ENCODE measurements at places on chromosomes 11 and 22. TPM values are rescaled to one million over a fixed set of nuclear protein-coding genes. Genes with fewer than 3 reads are reported as not detected.

Gene MPZL3
- 0.36 TPM for total RNA-seq

Gene APOL4
- total RNA-seq, result not detected

Gene KRTAP5-11
- not detected for total RNA-seq

Gene PAMR1
- 0.25 TPM for total RNA-seq

Gene RFPL1
- total RNA-seq, result not detected

Gene RASL10A
- total RNA-seq, result 0.87 TPM

Gene LMO1
- 3.3 TPM for total RNA-seq

Gene CHCHD10
- total RNA-seq, result 177 TPM

Gene GP1BB
- total RNA-seq, result 1.5 TPM

Gene MGAT3
- total RNA-seq, result 0.43 TPM

Gene FDX1
- 16.3 TPM for total RNA-seq

Gene ZP1
- 0.22 TPM for total RNA-seq

Gene TNNT3
- not detected for total RNA-seq

Gene TFIP11
- 19.4 TPM for total RNA-seq

Gene PARVA
- 24.8 TPM for total RNA-seq

Gene OR2AG1
- total RNA-seq, result not detected

Gene PDE3B
- 1.8 TPM for total RNA-seq

Gene CRYBB3
- total RNA-seq, result not detected

Gene KDELR3
- 17.9 TPM for total RNA-seq

Gene INPP5J
- total RNA-seq, result 0.44 TPM

Gene THY1
- 18.8 TPM for total RNA-seq

Gene EFCAB6
- total RNA-seq, result 0.91 TPM

Gene TMA7B
- not detected for total RNA-seq

Gene OR5AR1
- total RNA-seq, result not detected

Gene DUSP8
- 2.2 TPM for total RNA-seq

Gene HBB
- not detected for total RNA-seq

Gene SHANK2
- 8.8 TPM for total RNA-seq

Gene PELI3
- total RNA-seq, result 5.6 TPM

Gene SCGB1D2
- total RNA-seq, result 0.48 TPM

Gene EIF3D
- 191 TPM for total RNA-seq

Gene PRDM10
- 1.5 TPM for total RNA-seq

Gene CSKMT
- 16.3 TPM for total RNA-seq

Gene ZC3H7B
- total RNA-seq, result 17.5 TPM

Gene IGF2
- total RNA-seq, result 2.3 TPM

Gene RFPL2
- 0.16 TPM for total RNA-seq

Gene HBE1
- total RNA-seq, result not detected

Gene POU2AF3
- total RNA-seq, result 1.2 TPM

Gene KCNE3
- total RNA-seq, result not detected

Gene TENM4
- 0.17 TPM for total RNA-seq

Gene NLRP6
- total RNA-seq, result not detected

Gene PARVG
- total RNA-seq, result not detected

Gene MRGPRX4
- not detected for total RNA-seq

Gene FGF19
- total RNA-seq, result 0.05 TPM

Gene KLHL35
- 0.63 TPM for total RNA-seq

Gene PGA5
- not detected for total RNA-seq

Gene HEPN1
- not detected for total RNA-seq

Gene BARX2
- total RNA-seq, result not detected

Gene PRSS23
- 410 TPM for total RNA-seq

Gene PMM1
- total RNA-seq, result 32.2 TPM

Gene MOV10L1
- not detected for total RNA-seq

Gene CALCA
- total RNA-seq, result not detected

Data from A549 treated with Mapracorat at 1 μM for 4 hours (cell line).